ENCODE measurements at places on chromosomes 6 and 20.

GRCh38 chr20:51128198-51128597 lies 105.3 kb upstream of the KCNG1 start:
- no peaks in the 10 kb centered on the region for H3K27me3 ChIP-seq
- H3K4me1 ChIP-seq, result peaks cover 4% of the 10 kb centered on the region
- H3K27ac ChIP-seq, result no peak overlapping the region
- no peaks in the 10 kb centered on the region for H3K36me3 ChIP-seq
- H3K4me3 ChIP-seq, result no peak overlapping the region

GRCh38 chr6:137931849-137932465 lies 64.9 kb downstream of the TNFAIP3 start:
- no peak overlapping the region for H3K27ac ChIP-seq
- H3K4me3 ChIP-seq, result no peak overlapping the region
- DNase-seq, result no peak
- H3K4me1 ChIP-seq, result peaks cover 42% of the 10 kb centered on the region
- no peaks in the 10 kb centered on the region for H3K36me3 ChIP-seq

DNA sequence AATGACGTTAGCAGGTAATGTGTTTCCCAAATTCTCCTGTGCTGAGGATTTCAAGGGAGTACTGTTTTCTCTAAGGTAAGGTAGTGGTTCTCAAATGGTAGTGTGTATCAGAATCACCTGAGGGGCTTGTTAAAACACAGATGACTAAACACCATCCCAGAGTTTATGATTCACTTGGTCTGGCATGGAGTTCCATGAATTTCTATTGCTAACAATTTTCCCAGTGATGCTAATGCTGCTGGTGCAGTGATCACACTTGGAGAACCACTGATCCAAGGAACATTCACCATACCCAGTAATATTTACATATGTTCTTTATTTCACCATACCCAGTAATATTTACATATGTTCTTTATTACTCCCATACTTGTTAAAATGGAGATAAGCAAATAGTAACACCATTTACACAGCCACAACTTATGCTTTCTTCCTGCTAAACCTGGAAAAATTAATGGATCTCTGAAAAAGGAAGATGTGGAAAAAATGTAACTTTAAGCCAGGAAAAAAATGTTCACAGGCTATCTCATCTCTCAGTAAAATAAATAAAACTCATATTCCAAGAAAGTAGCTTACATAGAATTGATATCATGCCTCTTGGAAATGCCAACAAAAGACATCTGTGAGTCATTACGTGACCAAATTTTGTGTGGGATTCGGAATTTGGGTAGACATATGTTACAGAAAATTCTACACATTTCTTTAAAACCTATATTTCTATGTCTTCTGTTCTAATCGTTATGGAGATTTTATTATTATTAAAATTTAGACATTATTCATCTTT lies 129.5 kb downstream of the MMUT start:
- no peaks in the 10 kb centered on the region for H3K36me3 ChIP-seq
- no peak for DNase-seq
- no peak overlapping the region for H3K4me3 ChIP-seq
- no peaks in the 10 kb centered on the region for H3K4me1 ChIP-seq

DNA sequence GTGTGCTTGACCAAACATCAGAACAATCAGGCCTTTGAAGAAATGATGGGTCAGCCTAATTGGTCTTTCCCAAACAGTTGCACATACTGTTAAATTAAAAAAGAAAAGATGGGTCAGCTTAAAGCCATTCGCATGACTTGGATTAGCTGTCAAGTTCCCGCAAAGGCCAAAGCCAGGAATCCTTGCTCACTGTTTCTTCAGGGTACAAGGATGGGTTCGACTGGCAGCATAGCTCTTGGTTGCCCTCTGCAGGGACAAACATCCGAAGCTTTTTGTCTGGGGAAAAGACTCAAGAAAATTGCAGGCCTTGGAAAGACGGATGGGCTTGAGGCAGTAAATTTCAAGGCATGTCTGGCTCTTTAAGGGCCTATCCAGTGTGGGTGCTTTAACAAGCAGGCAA lies 168.0 kb downstream of the HDGFL1 start:
- DNase-seq, result no peak
- no peak overlapping the region for H3K27ac ChIP-seq
- H3K36me3 ChIP-seq, result no peaks in the 10 kb centered on the region
- H3K4me1 ChIP-seq, result no peaks in the 10 kb centered on the region
- no peak overlapping the region for H3K4me3 ChIP-seq

DNA sequence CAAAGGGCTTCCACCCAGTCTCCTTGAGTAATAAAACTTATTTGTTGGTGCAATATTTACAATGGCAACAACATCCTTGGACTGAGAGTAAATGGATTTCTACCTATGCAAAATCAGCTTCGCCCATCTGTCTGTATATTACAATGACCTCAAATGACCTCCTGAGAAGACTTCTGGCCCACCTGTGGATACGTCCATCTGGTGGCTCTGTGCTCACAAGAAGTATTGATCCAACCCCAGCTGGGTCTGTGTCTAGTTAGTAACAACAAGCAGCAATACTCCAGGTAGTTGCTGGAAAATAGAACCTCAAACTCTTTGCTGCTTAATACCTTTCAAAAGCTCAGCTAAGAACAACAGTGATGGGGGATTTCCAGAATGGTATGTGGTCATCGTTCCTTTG lies 34.7 kb upstream of the GSTA4 start:
- H3K4me1 ChIP-seq, result peaks cover 5% of the 10 kb centered on the region
- no peaks in the 10 kb centered on the region for H3K36me3 ChIP-seq
- H3K4me3 ChIP-seq, result no peak overlapping the region
- H3K27ac ChIP-seq, result no peak overlapping the region
- DNase-seq, result no peak

GRCh38 chr6:64104051-64104450 lies 468.4 kb downstream of the PHF3 start:
- no peaks in the 10 kb centered on the region for H3K27me3 ChIP-seq
- no peaks in the 10 kb centered on the region for H3K36me3 ChIP-seq
- H3K4me1 ChIP-seq, result peaks cover 9% of the 10 kb centered on the region
- H3K27ac ChIP-seq, result no peak overlapping the region

DNA sequence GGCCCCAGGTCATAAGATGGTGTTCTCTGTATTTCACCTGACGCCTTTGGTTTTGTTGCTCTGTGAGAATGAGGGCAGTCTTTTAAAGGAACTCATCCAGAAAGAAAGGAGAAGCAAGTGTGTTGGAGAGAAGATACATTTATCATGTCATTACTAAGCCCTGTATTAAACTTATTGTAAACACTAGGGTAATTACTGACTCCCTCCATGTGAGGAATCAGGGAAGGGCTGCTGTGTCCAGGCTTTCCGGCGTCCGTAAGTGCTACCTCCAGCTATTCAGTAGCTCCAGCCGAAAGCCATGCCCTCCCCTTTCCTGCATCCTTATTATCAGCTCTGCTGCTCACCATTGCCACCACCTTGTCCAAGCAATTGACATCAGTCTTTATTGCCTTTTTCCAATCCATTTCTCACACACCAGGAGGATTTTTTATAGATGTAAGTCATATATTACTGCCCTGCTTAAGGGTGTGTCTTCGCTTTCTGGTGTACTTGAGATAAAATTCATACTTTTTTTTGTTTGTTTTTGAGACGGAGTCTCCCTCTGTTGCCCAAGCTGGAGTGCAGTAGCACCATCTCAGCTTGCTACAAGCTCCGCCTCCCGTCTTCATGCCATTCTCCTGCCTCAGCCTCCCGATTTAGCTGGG lies 94.7 kb downstream of the RPP40 start:
- H3K36me3 ChIP-seq, result no peaks in the 10 kb centered on the region
- no peak overlapping the region for H3K4me3 ChIP-seq
- no peaks in the 10 kb centered on the region for H3K27me3 ChIP-seq
- H3K4me1 ChIP-seq, result peaks cover 24% of the 10 kb centered on the region
- no peak for DNase-seq

DNA sequence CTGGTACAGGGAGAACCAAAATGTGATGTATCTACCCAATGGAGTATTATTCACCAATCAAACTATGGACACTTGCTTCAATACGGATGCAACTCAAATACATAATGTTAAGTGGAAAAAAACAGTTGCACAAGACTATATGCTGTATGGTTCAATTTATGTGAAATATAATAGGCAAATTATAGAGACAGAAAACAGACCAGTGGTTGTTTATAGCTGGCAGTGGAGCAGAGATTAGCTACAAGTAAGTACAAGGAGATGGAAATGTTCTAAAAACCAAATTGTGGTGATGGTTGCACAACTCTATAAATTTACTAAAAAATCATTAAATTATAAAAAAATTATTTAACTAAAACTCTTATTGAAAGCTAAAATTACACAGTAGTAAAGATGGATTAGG lies 113.2 kb downstream of the PRDM1 start:
- no peak overlapping the region for H3K27ac ChIP-seq
- peaks cover 21% of the 10 kb centered on the region for H3K4me1 ChIP-seq
- H3K27me3 ChIP-seq, result no peaks in the 10 kb centered on the region
- no peak for DNase-seq
- H3K4me3 ChIP-seq, result no peak overlapping the region

DNA sequence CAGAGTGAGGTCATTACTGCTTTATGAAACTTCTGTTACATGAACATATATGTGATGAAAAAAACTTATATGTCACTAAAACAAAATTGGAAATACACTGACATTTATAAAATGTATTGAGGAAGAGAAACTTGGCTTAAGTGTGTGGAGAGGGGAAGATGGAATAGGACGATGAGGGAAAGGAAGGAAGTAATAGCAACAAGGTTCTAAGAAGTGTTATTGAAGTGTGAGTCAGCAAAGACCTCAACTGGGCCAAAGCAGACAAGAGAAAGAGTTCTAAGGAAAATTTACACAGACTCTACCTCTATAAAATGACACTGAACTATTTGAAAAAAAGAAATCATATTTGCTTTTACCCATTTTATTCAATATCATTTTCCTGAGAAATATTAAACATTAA lies 38.3 kb downstream of the SNX3 start:
- H3K4me3 ChIP-seq, result no peak overlapping the region
- H3K27ac ChIP-seq, result no peak overlapping the region
- no peaks in the 10 kb centered on the region for H3K36me3 ChIP-seq
- H3K27me3 ChIP-seq, result no peaks in the 10 kb centered on the region
- DNase-seq, result no peak

DNA sequence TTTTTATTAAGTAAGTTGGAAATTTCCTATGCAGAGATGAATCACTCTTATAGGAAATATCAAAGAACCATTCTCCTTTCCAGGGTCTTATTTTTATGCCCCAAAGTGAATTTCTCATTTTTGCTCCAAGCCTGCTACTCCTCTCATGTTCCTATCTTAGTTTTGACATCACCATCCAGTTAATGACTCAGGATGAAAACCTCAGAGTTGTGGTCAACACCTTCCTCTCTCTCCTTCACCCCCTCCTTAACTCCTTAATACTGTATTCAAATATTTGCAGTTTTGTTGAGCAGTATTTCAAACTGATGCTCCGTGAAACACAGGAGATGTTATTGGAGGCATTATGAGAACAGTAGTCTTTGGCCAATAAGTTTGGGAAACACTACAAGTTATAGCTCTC lies 64.1 kb downstream of the NRN1 start:
- no peak overlapping the region for H3K27ac ChIP-seq
- H3K4me3 ChIP-seq, result no peak overlapping the region
- no peaks in the 10 kb centered on the region for H3K4me1 ChIP-seq
- H3K36me3 ChIP-seq, result no peaks in the 10 kb centered on the region
- no peak for DNase-seq

DNA sequence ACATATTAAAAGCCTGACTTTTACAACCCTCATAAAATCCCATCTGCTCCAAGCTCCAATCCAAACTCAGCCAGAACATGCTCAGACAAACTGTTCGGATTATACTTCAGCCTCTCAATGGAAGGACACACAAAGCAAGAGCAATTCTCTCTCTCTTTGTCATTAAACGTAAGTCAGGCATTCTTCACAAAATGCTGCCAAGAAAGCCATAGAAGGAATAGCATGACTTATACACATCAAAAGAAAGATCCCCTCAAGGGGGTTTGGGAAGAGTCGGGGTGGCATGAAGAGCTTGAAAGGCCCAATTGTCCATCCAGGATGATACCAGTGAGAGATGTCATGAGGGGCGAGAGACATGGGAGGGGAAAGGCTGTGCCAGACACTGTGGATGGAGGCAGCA lies 268.9 kb downstream of the PREX1 start:
- no peak for DNase-seq
- H3K4me3 ChIP-seq, result no peak overlapping the region
- H3K4me1 ChIP-seq, result no peaks in the 10 kb centered on the region
- no peak overlapping the region for H3K27ac ChIP-seq
- H3K36me3 ChIP-seq, result no peaks in the 10 kb centered on the region

DNA sequence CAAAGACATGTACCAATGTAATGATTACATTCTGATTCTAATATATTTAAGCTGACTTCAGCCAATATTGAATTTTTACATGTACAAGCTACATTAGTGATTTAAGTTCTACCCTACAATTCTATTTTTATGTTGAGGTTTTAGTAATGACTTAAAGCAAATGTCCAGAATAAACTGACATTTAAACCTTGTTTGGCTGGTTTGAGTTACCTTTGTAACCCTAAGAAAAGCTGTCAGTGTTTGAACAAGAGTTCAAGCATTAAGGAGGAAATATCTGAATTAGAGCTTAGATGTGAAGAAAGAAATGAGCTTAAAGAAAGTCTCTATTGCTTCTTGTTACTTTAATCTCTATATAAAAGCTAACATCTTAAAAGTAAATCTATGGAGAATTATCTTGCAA lies 710.6 kb upstream of the EPHA7 start:
- H3K27ac ChIP-seq, result no peak overlapping the region
- H3K4me3 ChIP-seq, result no peak overlapping the region
- H3K4me1 ChIP-seq, result no peaks in the 10 kb centered on the region
- DNase-seq, result no peak

GRCh38 chr20:5844063-5844681 lies 94.0 kb downstream of the SHLD1 start:
- no peaks in the 10 kb centered on the region for H3K36me3 ChIP-seq
- DNase-seq, result no peak
- H3K27ac ChIP-seq, result no peak overlapping the region
- peaks cover 7% of the 10 kb centered on the region for H3K4me1 ChIP-seq

DNA sequence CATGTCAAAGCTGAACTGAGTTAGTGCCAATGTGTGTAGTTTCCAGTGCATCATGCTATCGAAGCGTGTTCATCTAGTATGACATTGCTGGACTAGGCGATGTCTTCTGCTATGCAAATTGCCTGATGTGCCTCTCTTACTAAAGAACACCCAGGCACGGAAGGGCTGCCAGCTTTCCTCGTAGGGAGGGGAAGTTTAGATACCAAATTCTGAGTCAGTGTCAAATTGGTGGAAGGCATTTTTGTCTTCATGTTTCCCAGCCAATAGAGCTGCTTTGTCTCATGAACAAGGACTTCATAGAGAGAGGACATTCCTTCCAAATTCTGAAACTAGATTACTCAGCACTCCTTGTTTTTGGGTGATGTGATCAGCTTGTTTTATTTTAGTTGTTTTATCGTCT lies 320.1 kb downstream of the BTBD3 start:
- H3K27me3 ChIP-seq, result no peaks in the 10 kb centered on the region
- H3K4me1 ChIP-seq, result peaks cover 17% of the 10 kb centered on the region
- no peak overlapping the region for H3K4me3 ChIP-seq

Measured in MM.1S (cell line).